GM06990 (cell line): ENCODE measurements at places on chromosomes 4 and X.

- DNase-seq, result no peak
Measured at GRCh38 chr4:125796138-125796537, 481.4 kb downstream of the FAT4 start.

- DNase-seq, result no peak
Measured at GRCh38 chr4:78361621-78362120, 189.9 kb upstream of the ANXA3 start.

DNA sequence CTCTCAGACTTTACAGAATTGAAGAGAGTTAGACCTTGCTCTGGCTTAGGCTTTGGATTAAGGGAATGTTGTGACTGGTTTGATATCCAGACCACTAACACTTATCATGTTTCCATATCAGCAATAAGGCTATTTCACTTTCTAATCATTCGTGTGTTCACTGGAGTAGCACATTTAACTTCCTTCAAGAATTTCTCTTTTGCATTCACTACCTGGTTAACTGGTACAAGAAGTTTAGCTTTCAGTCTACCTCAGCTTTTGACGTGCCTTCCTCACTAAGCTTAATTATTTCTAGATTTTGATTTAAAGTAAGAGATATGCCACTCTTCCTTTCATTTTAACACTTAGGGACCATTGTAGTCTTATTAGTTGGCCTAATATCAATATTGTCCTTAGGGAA lies 62.6 kb downstream of the CASP6 start:
- DNase-seq, result no peak

- peak; percentile 21 for DNase-seq
Measured at GRCh38 chr4:77240469-77241066, 83.6 kb downstream of the CCNG2 start.

- peak; percentile 39 for DNase-seq
Measured at GRCh38 chrX:120749141-120749846, 119.4 kb upstream of the C1GALT1C1 start.

- no peak for DNase-seq
Measured at GRCh38 chr4:13118633-13119032, 365.5 kb downstream of the RAB28 start.

GRCh38 chr4:128299848-128300247 lies 12.2 kb upstream of the PGRMC2 start:
- no peak for DNase-seq

- DNase-seq, result peak; percentile 40
Measured at GRCh38 chr4:94452476-94453371, 982 bp downstream of the PDLIM5 start.

- DNase-seq, result no peak
Measured at GRCh38 chrX:3527811-3528210, 181.4 kb upstream of the MXRA5 start.

GRCh38 chr4:8745826-8746225 lies 125.8 kb downstream of the HMX1 start:
- DNase-seq, result no peak

- no peak for DNase-seq
Measured at GRCh38 chr4:26094911-26095310, 180.9 kb downstream of the SMIM20 start.

- no peak for DNase-seq
Measured at GRCh38 chr4:143287572-143287923, 49.1 kb upstream of the GAB1 start.

DNA sequence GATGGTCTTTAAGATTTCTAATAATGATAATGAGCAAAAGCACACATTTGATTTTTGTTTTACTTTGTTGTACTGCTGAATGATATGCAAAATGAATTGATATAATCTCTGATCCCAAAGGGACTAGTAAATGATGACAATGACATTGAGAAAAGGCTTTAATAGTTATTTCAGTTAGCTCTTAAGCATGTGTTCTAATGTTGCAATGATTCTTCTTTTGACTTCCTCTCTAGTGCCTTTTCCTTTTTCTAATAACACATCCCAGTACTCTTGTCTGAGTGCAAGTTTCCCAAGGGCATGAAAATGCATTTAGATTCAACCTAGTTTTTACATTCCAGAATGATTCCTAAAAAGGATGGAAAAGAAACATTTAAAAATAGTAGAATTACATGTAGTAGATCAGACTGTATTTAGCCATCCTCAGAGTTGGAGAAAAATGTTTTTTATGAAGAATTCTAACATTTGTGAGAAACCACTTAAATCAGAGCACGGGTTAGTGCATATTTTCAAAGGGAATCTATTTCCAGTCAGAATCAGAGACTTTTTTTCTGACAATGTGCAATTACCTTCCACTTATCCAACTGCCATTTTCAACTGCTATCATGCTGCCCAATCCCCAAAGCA lies 508.8 kb downstream of the C4orf33 start:
- DNase-seq, result no peak

GRCh38 chr4:124640022-124640730 lies 72.4 kb downstream of the ANKRD50 start:
- no peak for DNase-seq

GRCh38 chr4:90544532-90545045 lies 417.4 kb downstream of the CCSER1 start:
- no peak for DNase-seq

- no peak for DNase-seq
Measured at GRCh38 chrX:119389214-119389613, 9.9 kb upstream of the SLC25A43 start.

- DNase-seq, result no peak
Measured at GRCh38 chr4:111040904-111041303, 418.0 kb upstream of the PITX2 start.

DNA sequence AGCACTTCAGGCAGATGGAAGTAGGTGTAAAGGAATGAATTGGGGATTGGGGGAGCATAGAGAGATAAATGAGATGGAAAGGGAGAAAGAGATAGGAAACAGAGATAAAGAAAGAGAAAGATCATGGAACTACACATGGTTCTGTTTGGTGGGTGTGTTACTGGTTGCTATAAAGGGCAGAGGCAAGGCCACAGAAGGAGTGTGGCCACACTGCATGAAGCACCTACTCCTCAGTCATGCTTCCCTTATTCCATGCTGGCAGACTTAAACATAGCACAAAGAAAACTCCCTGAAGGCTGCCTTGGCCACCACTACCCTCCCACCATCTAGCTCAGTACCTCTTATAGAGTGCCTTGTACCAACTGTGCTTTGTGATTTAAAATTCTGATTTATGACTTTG lies 56.9 kb downstream of the OPHN1 start:
- DNase-seq, result no peak

DNA sequence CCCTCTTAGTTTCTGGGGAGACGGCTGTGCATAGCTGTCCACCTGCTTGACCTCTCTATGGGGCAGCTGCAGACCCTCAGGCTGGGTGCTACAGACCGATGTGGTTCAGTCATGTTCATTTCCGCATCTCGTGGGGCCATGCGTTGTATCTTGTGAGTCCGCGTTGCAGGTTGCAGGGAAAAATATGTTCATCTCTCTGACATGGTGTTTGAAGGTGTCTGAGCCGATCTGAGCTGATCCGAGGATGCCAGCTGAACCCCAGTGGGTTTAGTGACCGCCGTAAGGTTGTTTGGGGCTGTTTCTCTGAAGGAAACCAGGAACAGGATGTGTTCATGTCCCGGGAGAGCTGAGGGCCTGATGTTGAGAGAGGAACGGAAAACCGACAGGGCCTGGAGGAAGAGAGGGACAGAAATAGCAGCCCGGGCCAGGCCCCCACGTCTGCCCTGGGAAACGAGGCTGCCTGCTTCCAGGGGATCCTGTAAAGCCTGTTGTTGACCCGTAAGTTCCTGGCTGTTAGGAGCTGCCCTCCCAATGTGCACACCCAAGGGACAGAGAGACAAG lies 9.8 kb upstream of the P2RY8 start:
- DNase-seq, result no peak

DNA sequence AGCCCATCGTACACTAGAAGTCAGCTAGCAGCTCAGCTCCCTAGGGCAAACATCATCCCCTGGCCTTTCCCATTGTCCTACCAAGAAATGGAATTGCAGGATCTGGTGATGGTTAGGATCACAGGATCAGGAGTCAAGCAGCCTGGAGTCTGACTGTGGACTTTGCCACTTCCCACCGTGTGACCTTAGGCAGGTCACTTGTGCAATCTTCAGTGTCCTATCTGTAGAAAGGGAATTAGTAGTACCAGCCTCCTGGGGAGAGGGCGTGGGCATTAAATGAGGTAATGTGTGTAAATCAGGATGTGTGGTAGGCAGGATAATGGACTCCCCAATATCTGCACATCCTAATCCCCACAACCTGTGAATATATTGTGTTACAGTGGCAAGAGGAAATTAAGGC lies 38.6 kb upstream of the APLN start:
- no peak for DNase-seq

GRCh38 chr4:98672583-98673287 lies 14.3 kb upstream of the TSPAN5 start:
- DNase-seq, result no peak

GRCh38 chrX:11363069-11363594 lies 69.9 kb downstream of the AMELX start:
- peak; percentile 63 for DNase-seq

DNA sequence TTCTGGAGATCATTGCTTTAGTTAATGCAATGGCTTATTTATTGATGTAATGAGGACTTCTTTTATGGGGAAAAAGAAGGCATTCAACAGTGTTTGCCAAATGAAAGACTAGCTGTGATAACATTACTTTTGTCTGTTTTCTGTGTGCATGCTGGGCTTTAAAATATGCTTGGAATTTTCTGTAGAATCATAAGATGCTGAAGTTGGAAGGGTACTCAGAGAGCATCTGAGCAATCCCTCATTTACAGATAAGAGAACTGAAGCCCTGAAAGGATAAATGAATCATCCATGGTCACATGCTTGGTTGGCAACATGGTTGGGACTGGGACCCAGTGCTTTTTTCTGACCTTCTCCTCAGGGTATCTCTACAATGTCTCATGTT lies 31.4 kb upstream of the PITX2 start:
- no peak for DNase-seq

GRCh38 chr4:112214390-112215264 lies 17.0 kb upstream of the AP1AR start:
- DNase-seq, result no peak

GRCh38 chr4:156473151-156473550 lies 498.4 kb downstream of the PDGFC start:
- peak; percentile 36 for DNase-seq

DNA sequence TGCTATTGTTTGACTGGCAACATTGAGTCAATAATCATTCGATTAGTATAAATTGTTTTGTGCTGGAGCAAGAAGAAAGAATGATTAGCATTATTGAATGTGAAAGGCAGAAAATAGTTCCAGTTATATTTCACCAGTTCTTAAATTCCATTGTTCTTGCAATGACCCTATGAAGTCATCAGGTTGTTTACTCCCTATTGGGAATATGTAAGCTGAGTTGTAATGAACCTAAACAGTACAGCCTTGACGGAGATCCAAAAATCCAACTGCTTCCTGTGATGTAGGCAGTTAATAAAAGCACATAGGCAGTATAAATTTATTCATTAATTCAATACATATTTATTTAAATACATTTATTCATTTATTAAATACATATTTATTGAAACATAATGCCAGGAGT lies 947.5 kb downstream of the PCDH7 start:
- DNase-seq, result no peak

DNA sequence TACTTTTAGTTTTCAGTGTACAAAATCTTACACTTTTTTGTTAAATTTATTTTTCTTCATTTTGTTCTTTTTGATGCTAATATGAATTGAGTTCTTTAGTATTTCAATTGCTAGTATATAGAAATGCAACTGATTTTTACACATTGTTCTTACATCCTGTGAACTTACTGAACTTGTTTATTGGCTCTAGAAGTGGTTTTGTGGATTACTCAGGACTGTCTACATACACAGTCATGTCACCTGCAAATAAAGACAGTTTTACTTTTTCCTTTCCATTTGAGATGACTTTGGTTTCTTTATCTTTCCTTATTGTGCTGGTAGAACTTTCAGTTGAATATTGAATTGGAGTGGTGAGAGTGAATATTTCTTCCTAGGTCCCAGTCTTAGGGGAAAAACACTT lies 40.8 kb upstream of the ANXA10 start:
- no peak for DNase-seq

DNA sequence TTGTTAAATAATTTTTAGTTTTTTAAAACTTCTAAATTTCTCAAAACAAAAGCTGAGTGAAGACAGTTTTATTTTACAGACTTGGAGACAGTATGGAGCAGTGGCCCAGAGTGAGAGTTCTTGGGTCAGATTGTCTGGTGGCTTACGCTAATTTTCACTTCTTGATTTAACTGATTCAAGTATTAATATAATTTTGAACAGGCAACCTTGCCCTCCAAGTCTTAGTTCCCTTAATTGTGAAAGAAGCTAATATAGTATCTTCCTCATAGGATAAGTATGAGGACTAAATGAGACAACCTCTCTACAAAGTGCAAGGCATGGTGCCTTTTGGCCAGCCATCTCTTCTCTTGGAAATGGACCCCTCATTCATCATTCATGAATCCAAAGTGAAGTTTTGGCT lies 25.4 kb downstream of the ATP7A start:
- no peak for DNase-seq

DNA sequence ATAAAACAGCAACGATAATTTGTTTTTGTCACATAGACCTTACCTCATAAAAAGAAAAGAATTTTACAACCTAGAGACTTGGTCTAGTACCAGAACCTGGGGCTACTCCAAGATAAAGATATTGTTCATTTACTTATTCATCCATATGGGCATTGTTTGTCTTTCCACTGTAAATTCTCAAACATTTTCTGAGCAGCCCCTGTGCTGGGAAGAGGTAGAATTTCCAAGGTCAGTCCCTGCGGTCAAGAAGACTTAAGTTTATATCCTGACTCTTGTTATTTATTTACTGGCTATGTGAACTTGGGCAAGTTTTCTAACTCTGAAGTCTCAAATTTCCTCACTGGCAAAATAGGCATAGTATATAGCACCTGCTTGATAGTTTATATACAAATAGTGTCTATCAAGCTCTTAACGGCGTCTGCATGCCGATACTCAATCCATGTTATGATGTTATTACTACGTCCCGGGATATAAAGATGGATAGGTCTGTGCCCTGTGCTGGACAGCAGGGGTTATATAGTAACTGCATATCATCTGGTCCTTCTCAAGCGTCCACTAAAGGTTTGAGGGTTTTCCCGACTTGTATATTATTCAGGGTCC lies 222.1 kb upstream of the TAPT1 start:
- no peak for DNase-seq
